Stimulated activated CD4-positive, alpha-beta T cell treated with anti-CD3 and anti-CD28 coated beads, Interleukin-1b, Interleukin-23, amount 100 ng/mL, for 1 hour (primary cell): ENCODE measurements at places on chromosomes 1 and 21.

DNA sequence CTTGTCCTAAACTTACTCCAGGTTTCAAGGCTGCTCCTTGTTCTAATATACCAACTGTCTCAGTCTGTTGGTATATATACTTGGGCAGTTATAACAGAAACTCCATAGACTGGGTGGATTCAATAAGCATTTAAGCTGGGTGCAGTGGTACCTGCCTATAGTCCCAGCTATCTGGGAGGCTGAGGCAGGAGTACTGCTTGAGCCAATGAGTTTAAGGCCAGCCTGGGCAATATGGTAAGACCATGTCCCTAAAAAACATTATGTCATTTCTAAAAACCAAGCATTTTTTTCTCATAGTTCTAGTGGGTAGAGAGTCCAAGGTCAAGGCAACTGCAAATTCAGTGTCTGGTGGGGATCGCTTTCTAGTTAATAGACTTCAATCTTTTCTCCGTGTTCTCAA, 17.4 kb upstream of the CR1L start:
- no peak for DNase-seq

DNA sequence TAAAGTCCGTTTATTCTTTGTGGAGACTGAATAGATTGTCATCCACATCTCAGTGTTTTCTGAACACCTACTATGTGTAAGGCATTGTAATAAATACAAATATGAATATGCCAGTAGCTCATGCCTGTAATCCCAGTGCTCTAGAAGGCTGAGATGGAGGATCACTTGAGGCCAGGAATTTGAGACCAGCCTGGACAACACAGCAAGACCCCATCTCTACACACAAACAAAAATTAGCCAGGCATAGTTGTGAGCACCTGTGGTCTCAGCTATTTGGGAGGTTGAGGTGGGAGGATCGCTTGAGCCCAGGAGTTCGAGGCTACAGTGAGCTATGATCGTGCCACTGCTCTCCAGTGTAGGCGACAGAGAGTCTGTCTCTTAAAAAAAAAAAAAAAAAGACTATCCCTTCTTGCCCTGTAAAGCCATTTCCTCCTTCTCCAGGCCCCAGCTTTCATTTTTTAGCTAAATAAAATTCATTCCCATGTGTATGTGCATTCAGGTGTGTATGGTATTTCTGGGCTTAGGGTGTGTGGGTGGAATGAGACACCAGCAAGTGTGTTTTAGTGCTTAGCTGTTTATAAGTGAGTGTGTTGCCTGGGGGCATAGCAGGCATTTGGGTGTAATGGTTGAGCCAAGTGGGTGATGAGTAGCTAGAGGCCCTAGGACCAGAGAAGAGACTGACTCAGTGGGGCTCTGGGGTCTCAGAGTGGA, 7.8 kb downstream of the CELSR2 start:
- DNase-seq = no peak

DNA sequence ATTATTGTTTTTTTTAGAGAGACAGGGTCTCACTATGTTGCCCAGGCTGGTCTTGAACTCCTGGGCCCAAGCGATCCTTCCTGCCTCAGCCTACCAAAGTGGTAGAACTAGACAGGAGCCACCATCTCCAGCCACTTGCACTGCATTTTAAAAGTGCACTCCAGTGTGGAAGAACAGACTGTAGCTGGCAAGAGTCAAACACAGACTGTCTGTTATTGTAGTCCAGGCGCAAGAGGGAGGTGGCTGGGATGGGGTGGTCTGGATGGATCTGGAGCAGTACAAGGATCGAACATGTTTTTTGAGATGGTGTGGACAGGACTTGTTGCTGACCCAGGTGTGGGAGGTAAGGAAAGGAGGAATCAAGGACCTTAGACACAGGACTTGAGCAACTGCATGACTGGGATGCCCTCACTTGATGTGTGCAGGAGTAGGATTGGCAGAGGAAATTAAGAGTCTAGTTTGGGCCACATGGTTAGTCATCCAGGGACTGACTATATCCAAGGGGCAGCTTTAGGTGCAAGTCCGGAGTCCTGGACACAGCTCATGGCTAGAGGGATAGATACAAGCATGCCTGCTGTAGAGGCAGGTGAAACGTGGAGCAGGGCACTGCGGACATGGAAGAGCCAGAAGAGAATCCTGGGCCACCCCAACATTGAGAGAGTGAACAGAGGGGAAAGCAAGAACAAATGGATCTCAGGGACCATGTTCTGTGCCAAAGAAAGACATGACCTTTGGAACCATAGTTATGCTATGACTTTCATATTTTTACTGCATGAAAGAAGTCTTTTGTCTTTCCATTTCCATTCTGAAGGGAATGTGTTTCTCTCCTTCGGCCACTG, 42.0 kb downstream of the ELK4 start:
- no peak for DNase-seq

GRCh38 chr1:4171480-4172450, 271.7 kb upstream of the C1orf174 start:
- no peak for DNase-seq

GRCh38 chr1:203364094-203364801, 13.3 kb upstream of the FMOD start:
- no peak for DNase-seq

- DNase-seq = no peak
These were observed 16.2 kb upstream of the POFUT2 start for GRCh38 chr21:45303751-45304475.

DNA sequence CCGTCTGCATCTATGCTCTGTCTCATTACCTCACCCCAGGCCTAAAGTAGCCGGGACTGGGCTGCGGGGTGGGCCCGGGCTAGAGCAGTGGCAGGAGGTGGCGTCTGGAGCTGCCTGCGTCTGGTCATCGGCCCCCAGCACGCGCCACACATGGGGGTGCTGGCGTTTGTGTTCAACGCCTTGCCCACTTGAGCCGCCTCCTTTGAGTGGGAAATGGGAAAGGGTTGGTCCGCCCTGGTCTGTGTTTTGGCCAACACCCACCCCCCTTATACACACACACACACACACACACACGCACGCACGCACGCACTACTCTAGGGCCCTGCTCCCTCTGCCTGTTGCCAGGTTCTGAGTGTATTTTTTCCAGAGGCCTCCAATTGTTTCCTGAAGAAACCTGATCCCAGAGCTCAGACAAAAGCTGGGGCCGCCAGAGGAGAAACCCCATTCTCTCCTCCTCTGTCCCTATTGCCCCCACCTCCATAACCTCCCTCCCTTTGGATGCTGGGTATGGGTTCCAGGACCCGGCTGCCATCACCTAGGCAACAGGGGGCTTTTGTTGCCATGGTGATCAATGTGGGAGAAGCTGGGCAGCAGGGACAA, 10.1 kb downstream of the VANGL2 start:
- no peak for DNase-seq

DNA sequence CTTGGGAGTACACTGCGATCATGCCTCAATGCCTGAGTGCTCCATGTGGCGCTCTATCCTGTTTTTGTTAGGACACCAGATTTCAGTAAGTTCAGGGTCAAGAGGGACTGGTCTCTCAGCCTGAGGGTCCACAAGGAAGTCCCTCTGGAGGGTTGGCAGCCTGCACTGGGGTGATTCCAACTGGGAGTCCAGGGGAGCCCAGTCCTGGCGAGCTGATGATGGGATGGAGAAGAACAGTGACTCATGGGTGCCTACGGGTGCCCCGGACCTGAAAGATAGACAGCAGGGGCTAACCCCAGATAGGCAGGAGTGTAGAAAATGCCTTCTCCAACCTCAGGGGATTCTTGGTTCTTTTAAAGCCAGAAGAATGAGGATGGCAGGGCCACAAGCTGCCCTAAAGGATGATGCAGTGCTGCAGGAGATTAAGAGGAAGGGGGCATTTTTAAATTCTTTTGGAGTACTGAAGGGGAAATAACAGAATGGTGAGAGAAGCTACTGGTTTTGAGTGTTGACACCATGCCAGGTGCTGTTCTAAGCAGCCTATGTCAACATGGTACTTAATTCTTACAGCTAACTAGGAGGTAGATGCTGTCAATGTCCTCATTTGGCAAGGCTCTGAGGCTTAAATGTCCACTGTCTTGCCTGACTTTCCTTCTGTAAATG, 68.4 kb upstream of the TLR5 start:
- no peak for DNase-seq

GRCh38 chr1:116664366-116664977, 3.1 kb downstream of the IGSF3 start:
- no peak for DNase-seq

GRCh38 chr1:174090471-174090870, 68.3 kb upstream of the RC3H1 start:
- DNase-seq = no peak

GRCh38 chr21:42222386-42222785, 3.4 kb downstream of the ABCG1 start:
- DNase-seq = no peak

- DNase-seq = no peak
These were observed 241.2 kb upstream of the ST6GALNAC5 start for GRCh38 chr1:76625886-76626678.

GRCh38 chr1:41591891-41592290, 107.4 kb upstream of the EDN2 start:
- no peak for DNase-seq

GRCh38 chr1:10890491-10891071, 94.1 kb upstream of the CASZ1 start:
- no peak for DNase-seq

DNA sequence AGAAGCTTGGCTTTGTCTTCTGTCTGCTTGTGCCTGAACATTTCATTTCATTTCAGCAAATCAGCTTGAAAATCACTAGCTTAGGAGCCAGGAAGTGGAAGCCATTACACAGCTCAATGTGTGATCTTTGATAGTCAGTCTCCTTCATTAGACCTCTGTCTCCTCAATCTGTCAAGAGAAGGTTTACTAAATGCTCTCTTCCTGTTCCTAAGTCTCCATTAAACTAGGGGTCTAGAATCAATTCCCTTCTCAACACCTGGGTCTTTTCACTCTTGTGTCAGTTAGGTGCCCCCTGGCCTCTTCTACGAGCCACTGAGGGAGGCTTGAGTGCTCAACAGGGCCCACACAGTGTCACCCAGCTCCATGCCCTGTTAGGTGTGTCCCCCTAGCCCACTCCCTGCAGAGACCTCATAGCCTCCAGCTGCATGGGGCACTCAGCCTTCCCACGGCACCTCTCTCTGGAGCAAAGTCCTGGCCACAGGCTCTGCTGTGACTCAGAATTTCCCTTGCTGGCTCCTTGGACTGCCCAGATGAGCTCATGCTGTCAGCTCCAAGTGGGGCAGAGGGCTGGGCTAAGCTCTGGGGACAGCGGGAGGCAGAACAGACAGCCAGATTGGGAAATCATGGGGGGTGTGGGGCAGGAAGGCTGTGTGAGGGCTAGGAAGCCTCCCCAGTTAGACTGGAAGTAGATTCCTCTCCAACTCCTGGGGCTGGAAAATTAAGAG, 115.7 kb upstream of the IPO9 start:
- DNase-seq = no peak

DNA sequence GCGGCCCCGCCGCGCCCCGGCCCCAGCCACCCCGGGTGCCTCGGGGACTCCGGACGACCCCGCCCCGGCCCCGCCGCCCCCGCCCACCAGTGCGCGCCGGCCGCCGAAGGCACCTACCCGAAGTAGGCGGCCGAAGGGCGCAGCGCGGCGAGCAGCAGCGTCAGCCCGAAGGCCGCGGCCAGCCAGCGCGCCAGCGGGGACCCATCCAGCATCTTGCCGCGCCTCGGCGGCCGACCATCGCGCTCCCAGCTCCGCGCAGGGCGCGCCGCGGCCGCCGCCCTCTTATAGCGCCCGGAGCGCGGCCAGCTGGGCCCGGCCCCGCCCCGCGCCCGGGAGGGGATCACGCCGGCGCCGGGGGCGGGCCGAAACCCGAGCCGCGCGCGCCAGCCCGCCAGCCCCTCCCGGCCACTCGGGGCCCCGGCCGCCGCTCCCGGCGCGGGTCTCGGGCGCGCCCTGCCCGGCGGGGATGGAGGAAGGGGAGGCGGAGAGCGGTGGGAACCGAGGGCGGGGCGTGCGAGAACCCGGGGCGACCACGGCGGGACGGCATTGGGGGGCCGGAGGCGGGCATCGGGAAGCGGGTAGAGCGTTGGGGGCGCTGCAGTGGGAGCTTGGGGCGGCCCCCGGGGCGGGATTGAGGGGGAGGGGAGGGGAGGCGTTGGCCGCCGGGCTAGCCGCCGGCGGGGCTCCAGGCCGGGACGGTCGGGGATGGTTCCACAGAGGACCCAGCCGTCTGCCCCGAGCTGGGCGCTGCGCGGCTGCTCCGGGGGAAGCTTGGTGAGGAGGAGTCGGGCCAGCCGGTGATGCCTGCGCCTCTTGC, at the start of gene WNT9A:
TSS of gene WNT9A (minus strand) at position 257 of the 817 bp plus-strand sequence. CDS start at position 212, 45 bp downstream.
- DNase-seq = no peak

GRCh38 chr1:77797991-77798390, 18.5 kb downstream of the MIGA1 start:
- no peak for DNase-seq

GRCh38 chr1:75723989-75724471, 479 bp upstream of the ACADM start:
- DNase-seq = peak; percentile 11

GRCh38 chr1:31435471-31436409, 22.7 kb downstream of the SERINC2 start:
- DNase-seq = no peak

DNA sequence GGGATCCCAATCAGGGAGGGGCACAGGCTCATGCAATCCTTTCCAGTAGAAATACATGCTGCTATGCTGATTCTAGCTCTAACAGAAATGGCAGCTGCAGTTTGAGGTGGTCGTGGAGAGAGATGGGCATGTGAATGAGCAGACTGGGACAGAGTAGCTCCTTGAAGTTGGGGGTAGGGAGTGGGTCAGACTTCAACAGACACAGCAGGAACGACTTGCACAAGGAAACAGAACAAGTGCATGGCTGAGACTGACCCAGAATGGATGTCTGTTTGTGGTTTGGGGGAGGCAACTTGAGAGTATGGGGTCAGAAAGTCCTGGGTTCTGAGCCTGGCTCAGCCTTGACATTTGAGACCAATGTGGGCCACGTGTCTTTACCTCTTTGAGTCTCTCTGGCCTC, 25.1 kb upstream of the TRABD2B start:
- DNase-seq = no peak

DNA sequence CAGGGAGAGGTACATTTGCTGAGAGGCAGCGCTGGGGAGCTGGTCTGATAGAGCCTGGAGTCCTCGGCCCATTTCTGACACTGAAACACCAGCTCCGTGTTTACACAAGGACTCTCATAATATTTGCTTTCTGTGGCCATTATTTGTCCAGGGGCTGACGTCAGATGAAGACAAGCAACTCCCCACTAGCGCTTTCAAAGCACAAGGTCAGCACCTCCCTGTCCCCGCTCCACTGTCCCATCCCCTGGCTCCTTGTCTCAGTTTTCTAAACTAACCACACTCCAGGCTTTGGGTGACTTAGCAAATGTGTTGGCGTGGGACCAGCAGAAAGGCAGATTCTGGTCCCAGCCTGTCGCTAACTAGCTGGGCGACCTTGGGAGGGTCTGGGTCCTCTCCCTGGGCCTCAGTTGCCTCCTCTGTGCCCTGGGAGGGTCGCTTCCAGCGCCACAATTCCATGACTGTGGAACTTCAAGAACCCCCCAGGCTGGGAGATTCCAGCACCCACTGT, 37.4 kb upstream of the ZBTB40 start:
- DNase-seq = no peak

- DNase-seq = no peak
These were observed 13.3 kb downstream of the CSF1 start for GRCh38 chr1:109923946-109924275.

DNA sequence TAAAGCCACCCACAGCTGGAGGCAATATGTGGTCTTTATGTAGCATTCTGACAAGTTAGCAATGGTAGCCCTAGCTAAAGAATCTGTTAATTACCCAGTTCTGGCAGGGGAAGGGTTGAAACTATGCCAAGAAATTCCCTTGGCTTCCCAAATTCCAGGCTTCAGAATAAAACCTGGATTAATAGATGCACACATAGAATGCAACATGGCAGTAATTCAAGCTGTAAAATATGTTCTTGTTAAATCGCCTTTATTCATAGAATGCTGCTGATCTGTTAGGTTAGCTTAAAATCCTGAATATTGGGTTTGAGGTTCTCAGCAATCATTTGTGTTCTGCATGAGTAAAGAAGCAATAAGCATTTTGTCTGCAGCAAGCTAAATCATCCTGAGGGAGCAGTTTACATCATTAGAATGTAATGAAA, 80.1 kb downstream of the ZNF326 start:
- DNase-seq = no peak
